Stimulated activated effector memory CD8-positive, alpha-beta T cell treated with anti-CD3 and anti-CD28 coated beads, Interleukin-12 subunit alpha, Interleukin-12 subunit beta, amount 100 ng/mL, for 72 hours (primary cell): ENCODE measurements at places on chromosomes 12 and 14.

- DNase-seq, result no peak
These were observed 201.1 kb downstream of the MED13L start for GRCh38 chr12:116076399-116076798.

DNA sequence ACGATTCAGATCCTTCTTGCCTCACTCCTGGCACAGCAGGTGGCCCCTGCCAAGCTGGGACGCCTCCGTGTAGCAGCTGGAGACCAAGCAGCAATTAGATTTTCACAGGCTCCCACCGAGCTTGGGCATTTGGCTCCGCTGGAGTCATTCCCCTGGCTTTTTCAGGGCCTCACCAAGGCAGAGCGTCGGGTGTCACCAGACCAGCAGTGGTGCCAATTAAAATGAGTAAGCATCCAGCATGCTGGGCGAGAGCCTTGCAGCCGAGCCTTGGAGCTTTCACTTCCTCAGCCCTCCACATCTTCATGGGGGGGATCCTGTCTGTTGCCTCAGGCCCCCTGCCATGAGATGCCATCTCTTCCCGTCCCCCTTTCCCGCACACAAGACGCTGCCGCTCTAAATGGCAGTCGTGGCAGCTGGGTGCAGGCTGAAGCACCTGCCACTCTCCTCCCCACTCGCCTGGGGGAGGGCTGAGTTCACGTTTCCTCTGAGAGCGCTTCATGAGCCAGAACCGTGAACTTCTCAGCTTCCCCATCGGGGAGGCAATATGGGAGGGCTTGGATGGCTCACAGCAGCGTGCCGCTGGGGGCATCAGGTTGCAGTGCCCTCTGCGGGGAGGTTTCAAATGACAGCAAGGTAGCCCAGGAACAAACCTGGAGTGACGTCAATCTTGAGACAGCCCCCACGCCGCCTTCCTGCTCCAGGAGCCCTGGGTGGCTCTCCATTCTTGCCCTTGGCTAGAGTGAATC lies 11.7 kb downstream of the TPCN1 start:
- peak; percentile 58 for DNase-seq

- DNase-seq, result no peak
These were observed 397 bp downstream of the SERPINA1 start for GRCh38 chr14:94388027-94388383.

- DNase-seq, result no peak
These were observed 241.4 kb downstream of the TMEM117 start for GRCh38 chr12:44077294-44077693.

DNA sequence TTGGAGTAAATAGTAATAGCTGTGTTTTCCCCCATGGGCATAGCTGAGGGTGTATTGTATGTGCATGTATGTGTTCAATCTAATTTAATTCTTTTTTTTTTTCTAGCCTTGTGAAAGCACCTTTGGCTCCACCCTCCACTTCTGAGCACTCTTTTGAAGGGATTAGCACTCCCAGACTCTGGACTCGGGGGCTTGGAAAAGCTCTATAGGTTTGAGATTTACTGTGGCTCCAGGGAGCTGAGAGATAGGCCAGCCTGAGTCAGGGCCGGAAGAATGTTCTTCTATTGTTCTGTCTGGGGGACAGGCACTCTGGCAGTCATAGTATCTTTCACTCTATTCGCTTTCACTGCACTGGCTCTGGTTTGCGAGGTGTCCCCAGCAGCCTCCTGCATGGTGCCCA lies 540.0 kb upstream of the TBX3 start:
- DNase-seq, result no peak

GRCh38 chr12:9741726-9742125 lies 8.8 kb upstream of the CLECL1 start:
- DNase-seq, result no peak

DNA sequence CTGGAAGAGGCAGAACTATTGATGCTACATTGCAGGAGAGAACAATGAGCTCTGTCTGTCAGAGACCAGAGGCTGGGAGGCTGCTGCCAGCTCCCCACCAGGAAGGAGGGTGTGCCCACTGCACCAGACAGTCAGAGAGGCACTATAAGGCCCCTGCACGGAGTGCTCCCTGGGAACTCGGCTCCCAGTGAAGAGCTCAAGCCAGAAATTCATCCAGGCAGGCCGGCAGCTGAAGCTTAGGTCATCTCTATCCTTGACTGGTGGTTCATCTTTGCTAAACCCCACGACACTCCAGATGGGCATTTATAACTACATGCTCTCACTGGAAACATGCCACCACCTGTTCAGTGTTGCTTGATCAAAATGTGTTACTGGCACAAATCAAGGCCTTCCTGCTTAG lies 65.1 kb upstream of the GPATCH2L start:
- no peak for DNase-seq

GRCh38 chr12:69679119-69679518 lies 20.0 kb downstream of the BEST3 start:
- no peak for DNase-seq

GRCh38 chr12:107360482-107360881 lies 267.1 kb upstream of the CRY1 start:
- no peak for DNase-seq

DNA sequence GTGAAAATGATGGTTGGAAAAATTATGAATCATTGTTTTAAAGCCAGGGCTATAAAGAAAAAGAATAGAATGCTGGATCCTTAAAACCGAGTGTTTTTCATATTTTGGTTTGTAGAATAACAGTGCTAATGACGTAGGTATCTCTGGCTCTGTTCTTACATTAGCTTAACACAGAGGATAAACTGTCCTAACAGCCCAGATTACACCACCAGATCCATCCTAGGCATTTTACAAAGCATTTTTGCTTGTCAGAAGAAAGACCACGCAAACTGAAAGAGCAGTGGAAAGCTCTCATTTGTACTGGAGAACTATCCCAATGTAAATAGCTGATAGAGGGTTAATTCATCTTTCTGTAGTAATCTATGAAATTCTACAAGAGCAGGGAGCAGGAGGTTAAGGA lies 13.6 kb downstream of the IFT81 start:
- DNase-seq, result no peak

DNA sequence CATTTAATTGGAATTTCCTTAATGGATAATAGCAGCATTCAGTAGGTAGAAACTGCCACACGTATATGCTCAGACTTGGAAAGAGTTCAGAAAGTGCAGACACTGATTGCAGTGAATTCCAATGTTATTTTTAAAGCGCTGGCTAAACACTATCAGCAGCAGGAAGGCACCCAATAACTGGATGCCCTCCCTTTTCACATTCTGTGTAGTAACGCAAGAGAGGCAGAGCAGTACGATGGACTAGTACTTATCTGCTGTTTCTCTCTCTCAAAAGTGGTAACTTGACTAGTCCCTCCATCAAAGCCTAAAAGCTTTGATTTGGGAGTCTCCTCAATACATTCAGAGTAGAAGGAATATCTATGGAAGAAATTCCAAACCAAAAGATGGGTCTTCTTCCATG lies 791.0 kb downstream of the TMTC2 start:
- DNase-seq, result no peak

DNA sequence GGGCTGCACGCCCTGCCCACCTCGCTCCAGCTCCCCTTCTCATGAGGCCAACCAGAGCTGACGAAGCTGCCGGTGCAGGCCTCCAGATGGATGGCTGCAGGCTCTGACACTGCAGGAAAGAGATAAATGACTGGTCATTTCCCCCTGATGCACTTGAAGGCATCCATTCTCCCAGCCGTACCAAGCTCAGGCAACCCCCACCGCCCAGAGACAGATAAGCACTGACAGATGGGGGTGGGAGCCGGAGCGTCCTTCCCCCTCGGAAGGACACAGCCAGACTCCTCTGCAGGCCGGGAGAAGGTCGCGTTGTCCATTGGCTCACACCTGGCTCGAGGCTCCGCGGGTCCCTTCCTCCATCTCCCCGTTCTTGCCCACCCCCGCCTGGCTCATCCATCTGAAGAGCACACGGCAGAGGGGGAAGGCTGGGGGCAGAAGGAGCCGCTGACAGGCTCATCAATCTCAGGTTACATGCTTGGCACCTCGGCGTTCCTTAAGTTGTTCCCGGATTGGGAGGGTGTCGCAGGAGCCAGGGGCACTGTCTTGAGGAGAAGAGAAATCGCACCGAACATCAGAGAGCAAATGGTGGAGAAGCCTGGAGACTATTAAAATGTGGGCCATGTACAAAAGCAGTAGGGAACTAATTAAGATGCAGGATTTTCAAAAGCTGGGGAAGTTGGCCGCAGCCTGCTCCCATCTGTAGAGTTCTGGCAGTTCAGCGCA lies 151.6 kb downstream of the DPF3 start:
- no peak for DNase-seq

DNA sequence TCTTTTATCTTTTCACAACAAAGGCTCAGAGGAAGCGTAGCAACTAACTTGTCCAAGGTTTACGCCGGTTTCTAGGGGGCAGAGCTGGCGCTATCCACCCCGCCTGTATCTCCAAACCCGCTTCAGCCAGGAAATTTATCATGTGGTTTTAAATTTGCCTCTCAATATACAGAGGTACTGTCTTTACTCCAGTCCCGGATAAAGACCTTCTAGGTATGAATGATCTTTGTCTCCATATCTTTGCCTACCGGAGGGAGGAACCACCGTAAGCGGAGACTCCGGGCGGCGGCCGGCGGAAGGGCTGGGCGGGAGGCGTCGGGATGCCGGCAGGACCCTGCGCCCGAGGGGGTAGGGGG lies 693 bp upstream of the RIMKLB start:
- DNase-seq, result no peak

GRCh38 chr12:132173135-132174014 lies 29.1 kb downstream of the NOC4L start:
- no peak for DNase-seq

- DNase-seq, result no peak
These were observed 37.3 kb upstream of the ATXN2 start for GRCh38 chr12:111636209-111636945.

DNA sequence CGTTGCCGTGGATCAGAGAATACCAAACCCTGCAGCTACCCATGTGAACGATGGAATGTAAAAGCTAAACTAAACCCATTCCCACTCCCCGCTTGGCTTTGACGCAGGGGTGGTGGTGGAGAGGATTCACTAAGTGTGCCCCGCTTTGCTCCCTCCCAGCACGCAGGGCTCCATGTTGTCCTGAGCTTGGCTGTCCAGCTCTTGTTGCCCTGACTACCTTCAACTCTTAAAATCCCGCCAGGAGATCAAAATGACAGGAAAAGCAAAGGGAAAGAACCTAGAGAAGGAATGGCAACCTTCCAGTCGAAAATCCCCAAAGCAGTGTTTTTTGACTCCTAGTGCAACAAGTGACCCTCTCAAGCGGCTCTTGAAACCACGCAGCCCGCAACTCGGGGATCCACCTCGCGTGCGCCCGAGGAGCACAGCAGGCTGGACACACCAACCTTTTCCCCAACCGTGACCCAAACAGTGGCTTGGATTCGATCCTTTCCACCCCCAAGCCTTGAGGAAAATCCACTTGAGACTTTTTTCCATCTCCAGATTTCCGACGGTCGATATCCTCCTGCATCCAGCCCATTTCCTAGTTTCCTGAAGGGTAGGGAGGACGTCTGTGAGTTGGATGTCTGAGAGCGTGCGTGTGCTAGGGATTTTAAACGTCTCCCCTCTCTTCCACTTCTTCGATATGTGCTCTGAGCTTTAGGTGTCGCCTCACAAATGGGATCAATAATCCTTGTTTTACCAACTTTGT lies 1.4 kb downstream of the SYT10 start:
- no peak for DNase-seq

DNA sequence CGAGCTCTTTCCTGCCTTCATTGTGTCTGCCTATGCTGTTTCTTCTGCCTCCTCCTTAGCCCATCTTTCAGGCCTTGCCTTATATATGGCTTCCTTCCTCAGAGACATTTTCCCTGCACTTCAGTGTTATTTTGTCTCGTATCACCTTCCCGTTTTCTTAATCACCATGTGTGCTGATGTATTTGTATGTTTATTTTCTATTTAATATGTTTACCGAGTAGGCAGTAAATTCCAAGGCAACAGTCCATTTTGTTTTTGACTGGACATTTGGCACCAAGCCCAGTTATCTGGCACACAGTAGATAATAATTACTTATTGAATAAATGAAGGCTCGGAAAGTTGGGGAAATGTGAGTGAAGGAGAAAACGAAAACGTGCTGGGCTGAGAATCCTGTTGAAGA lies 4.6 kb upstream of the POU6F1 start:
- no peak for DNase-seq

DNA sequence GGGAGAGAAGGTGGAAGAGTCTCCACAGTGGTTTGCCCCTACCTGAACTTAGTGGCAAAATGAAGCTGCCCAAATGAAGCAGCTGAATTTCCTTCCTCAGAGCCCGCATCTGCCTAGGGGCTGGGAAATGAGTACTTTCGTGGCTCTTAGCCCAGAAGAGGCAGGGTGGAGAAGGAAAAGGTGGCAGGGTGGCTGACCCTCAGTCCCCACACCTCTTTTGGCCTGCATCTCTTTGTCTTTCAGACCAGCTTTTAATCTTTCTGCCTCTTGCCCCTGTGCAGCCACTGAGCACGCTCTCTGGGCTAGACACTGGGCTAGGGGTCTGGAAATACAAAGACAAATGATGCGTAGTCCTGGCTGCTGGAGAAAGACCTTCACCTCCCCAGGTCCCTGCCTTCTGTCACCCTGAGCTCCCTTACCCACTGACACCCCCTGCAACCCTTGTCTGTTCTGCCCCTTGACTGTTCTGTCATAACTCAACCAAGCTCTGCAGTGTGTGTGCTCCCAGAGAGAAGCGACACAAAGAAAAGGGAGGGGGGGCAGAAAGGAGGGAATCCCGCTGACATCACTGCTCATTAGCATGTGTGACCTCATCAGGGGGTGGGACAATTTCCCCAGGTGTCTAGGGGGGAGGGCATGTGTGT lies 371 bp upstream of the REM2 start:
- DNase-seq, result no peak

DNA sequence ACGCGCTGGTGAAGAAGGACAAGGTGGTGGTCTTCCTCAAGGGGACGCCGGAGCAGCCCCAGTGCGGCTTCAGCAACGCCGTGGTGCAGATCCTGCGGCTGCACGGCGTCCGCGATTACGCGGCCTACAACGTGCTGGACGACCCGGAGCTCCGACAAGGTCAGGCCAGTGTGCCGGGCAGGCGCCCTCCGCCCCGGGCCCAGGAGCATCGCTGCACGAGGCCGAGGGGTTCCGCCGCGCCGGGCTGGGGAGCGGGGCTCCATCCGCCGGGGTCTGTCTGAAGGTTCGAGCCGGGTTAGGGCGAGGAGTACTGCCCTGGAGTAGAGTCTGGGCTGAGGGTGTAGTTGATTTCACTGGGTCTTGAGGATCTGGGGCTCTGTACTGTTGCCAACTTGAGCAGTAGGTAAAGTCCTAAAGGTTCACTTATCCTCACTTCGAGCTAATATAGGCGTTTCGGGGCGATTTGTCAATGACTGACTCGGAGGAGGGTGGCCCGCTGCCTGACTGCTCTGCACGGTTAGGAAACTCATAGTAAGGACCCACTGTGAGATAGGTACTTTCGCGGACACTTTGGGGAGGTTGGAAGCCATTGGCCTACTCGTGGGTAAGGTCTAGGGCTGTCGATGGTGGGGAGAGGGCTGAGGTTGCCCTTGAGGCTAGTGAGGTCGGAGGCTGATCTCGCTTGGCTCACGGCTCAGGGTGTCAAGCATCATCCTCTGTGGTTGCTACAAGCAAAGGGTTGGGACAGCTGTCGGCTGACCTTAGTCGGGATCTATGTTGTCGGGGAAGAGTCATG lies 574 bp downstream of the GLRX5 start:
- no peak for DNase-seq
